Astrocyte of the spinal cord (primary cell): ENCODE measurements at places on chromosomes 5 and 9.

DNA sequence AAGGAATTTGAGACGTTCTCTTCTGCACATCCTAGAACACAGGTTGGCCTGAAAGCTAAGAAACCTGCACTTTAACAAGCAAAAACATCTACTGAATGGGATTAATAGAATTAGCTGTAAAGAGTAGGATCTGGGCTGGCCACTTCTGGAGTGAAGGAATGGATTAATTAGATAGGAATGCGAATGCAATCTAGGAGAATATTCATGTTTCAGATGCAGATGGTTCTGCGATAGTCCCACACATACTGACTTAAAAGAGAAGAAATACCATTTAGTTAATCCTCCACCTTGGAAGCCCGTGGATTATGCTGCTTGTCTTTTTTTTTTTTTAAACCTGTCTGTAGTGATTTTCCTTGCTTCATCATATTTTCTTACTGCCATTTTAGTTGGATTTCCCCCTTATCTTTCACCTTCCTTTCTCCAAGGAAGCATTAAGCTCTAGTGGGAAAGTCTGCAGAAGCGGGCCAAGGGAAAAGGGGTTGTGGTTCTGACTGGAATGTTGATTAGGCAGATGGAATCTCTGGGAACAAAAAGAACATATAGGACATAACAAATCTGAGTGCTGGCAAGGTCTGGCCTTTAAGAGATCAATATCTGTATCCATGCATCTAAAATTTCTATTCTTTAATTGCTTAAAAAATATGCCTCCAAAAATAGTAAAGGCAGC is 152.4 kb downstream of the ALDH1A1 start:
- no peak for DNase-seq

GRCh38 chr9:84340535-84340934 is at the start of gene SLC28A3:
TSS of gene SLC28A3 (minus strand) at chr9:84340758. CDS start at chr9:84340633, 125 bp downstream.
- no peak for DNase-seq

DNA sequence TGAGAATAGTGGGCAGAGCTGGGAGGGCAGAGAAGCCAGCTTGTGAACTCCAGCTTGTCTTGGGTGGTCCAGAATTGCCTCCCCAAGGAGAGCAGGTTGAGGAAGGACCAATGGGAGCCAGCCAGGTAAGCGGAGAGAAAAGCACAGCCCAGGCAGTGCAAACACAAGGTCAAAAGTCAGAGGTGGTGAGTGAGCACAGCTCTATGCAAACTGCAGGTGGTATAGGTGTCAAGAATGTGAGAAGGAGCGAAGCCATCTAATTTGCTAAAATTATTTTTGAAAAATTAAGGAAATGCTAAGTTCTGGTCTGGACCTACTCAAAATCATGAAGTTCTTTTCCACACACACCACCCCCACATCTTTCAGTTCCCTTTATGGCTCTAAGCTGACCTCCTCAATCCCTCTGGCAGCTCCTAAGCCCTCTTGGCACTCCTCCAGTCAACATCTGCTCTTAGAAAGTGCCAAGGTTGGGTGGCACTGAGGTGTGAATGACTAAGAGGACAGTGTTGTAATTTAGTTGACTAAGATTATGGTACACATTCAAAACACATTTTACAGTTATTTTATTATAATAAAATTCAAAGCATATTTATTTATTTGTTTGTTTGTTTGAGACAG is 6.6 kb upstream of the OTULINL start:
- DNase-seq, result no peak

- peak; percentile 31 for DNase-seq
Measured at GRCh38 chr5:133265720-133266526, 214.1 kb downstream of the HSPA4 start.

DNA sequence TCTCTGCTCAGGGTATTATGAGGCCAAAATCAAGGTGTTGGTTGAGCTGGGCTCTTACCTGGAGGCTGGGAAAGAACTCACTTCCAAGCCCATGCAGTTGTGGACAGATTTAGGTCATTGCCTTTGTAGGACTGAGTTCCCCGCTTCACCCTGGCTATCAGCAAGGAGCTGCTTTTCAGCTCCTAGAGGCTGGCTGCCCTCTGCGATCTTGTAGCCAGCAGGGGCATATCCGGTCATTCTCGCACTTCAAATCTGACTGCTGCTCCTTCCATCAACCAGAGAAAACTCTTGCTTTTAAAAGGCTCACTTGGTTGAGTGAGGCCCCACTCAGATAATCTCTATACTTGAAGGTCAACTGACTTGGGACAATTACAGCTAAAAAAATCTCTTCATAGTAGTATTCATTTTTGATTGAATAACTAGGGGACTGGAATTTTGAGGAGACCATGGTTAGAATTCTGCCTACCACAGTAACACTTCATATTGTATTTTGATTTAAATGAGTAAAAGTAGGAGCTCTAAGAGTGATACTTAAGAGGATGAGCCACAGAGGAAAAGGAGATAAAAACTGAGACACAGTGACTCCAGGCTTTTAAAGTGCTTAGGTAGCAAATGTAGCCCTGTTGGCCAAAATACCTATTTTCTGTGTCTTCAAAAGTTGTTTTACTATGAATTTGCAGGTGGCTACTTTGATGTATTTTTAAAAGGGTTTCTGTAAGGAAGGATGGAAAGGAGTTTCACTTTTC is 137.4 kb downstream of the CD180 start:
- no peak for DNase-seq

- DNase-seq, result no peak
Measured at GRCh38 chr9:98569491-98569890, 139.2 kb downstream of the GABBR2 start.

DNA sequence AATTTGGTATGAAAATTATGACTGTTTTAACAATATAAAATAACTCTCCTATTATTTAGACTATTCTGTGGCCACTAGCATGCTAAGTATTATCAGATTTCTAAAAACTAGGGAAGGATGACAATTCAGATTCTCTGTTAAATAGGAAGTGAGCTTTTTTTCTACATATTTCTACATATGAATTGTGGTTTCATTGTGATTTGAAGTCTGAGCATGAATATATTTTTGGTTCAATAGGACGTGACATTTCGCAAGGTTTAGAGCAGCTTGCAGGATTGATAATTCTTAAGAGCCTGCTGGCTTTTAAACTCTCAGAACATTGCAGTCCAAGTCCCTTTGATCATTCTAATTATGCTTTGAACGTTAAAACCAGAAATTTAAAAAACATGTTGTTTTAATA is 82.9 kb downstream of the ADGRV1 start:
- DNase-seq, result no peak

GRCh38 chr5:9009931-9010651 is 535.8 kb downstream of the SEMA5A start:
- DNase-seq, result no peak

- DNase-seq, result no peak
Measured at GRCh38 chr9:12801663-12802062, 26.8 kb downstream of the LURAP1L start.

DNA sequence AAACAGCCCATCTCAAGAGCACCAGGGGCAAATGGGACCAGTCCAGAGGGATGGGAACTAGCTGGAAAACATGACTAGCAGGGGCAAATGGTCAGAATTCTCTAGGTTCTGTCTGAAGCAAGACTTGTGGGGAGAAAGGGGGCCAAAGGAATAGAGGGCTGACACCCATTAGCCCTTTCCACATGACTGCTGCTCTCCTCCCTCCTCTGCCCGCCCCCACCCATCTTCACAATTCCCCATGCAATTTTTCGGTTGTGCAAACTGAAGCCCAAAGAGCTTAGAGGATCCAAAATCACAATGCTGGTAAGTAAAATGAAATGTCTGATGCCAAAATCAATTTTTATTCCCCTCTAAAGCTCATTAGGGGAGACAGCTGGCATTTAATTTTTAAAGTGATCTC is 207.1 kb downstream of the DCP2 start:
- DNase-seq, result no peak

DNA sequence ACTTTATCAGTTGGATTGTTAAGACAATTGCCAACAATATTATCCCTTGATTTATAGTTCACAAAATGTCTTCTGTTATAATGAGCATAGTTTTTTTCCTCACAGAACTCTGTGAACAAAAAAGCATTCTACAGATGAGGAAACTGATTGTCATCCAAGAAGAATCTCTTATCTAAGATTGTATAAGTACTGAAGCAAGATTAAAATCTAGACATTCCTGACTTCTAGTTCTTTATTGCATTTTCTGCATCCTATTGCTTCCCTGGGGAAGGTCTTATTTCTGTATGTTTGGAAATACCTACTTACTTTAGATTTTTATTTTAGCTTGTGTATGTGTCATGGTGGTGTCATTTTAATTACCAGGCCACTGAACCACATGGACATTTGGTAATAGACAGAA is 884.9 kb upstream of the WWC1 start:
- DNase-seq, result no peak

GRCh38 chr5:32828492-32828891 is 117.4 kb downstream of the NPR3 start:
- DNase-seq, result peak; percentile 23

DNA sequence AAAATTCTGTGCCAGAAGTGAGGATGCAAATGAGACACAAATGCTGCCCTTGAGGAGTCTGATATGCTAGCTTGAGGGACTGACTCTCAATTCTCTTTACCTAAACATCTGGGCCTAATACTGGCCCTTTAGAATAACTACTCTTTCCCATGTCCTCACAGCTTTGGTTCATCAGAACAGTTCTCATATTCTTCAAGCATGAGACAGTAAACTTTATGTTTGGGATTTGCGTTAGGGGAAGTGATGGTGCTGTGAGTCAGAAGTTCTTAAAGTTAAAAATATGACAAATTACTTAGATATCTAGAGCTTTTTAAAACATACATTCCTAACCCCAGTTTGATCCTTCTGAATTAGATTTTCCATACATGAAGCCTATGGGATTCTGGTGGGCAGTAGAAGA is 665.0 kb upstream of the RGMB start:
- DNase-seq, result peak; percentile 91

DNA sequence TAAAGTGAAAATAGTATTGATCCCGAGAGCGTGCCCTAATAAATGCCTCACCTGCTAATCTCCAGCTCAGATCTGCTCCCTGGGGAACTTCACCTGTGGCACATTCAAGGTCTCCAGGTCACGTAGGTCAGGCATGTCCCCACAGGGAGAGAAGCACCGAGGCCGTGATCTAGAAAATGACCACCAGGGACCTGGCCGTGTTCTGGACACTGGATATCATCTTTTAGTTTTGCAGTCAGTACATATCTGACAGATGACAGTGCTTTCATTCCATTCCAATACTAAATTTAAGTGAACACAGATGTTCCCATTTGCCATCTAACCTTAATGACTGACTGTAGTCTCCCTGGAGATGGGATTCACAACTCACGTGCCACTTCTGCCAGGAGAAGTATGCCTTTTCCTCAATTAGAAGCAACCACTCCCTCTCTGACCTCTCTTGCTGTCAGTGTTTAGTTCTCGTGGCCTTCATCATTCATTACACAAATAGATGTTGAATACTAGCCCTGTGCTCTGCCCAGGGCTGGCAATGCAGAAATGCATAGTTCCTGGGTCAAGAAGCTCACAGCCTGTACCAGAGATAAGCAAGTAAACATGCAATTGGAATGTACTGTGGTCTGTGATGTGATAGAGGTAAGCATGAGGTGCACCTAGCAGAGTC is 276.5 kb downstream of the NTRK2 start:
- no peak for DNase-seq

GRCh38 chr9:26375448-26375847 is 517.2 kb downstream of the CAAP1 start:
- peak; percentile 69 for DNase-seq

DNA sequence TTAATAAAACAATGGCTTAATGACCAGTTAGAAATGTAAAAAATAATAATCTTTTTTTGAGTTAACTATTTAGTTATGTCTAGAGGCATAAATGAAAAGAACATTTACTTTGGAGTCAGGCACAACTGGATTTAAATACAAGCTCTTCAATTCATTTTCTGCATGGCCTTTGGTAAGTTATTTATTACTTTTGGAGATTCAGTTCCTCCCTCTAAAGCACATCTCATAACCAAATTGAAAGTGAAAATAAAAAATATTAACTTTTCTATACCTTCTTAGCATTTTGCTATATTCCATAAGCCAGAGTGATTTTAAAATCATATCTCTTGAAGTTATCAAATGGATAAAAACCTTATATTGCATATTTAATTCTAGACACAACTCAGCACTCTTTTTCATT is 434.9 kb upstream of the SMARCA2 start:
- no peak for DNase-seq

DNA sequence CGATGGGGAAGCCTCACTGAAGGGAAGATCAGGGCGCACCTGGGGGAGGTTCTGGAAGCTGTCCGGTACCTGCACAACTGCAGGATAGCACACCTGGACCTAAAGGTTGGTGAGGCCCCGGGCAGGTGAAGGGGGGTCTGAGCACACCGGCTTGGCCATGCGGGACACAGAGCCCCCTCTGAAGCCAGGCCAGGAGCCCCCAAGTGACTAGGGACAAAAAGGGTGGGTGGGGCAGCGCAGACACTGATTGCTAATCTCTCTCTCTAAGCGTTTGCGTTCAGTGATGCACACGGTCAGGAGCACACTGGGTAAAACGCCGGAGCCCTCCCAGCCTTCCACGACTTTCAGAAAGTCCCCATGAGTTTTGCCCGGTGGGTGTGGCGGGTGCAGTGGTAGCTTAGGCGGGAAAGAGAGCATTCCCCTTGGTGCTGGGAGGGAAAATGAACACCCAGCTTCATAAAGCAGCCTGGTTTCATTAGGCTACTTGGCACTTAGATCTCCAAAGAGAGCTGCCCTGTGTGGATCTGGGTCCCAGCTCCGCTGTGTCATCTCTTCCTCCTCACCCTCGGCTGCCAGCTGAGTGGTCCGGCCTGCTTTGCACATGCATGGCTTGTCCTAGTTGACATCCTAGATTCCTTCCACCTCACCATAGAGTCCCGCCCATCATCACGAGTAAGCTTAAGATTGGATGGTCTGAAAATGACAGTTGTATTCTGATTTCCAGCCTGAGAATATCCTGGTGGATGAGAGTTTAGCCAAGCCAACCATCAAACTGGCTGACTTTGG is 74.2 kb upstream of the OTULINL start:
- DNase-seq, result no peak

- DNase-seq, result no peak
Measured at GRCh38 chr5:56746553-56747339, 68.6 kb upstream of the MAP3K1 start.
